WTC11 (cell line): ENCODE measurements at places on chromosomes 3 and 15.

DNA sequence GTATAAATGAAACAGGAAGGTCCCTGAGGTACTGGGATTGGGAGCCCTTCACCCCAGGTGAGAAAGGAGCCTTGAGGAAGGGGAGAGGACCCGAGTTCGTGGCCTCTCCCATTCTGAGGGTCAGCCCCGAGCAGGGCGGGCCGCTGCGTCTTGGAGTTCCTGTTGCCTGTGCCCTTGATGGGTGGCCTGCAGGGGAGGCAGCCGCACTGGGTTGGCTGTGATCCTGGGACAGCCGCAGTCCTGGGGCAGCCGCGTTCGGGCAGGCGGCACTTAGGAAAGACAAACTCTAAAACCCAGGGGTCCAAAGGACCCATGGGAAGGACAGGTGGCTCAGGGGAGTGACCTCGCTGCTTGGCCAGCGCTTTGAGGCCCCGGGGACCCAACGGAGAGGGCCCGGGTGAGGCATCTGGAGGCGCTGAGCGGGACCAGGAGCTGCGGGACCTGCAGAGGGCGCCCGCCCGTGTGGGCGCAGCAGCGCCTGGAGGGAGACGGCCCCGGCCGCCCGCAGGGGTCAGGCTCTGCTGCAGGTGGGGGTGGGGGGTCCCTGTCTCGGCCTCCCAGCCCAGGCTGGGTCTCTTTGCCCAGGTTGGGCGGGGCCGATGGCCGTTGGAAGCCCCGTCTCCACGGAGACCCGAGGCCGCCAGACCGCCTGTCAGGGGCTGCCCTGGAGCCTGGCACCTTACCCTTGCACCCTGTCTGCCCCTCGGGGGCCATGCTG is 65.1 kb downstream of the HMCES start:
- DNase-seq: peak; percentile 75

DNA sequence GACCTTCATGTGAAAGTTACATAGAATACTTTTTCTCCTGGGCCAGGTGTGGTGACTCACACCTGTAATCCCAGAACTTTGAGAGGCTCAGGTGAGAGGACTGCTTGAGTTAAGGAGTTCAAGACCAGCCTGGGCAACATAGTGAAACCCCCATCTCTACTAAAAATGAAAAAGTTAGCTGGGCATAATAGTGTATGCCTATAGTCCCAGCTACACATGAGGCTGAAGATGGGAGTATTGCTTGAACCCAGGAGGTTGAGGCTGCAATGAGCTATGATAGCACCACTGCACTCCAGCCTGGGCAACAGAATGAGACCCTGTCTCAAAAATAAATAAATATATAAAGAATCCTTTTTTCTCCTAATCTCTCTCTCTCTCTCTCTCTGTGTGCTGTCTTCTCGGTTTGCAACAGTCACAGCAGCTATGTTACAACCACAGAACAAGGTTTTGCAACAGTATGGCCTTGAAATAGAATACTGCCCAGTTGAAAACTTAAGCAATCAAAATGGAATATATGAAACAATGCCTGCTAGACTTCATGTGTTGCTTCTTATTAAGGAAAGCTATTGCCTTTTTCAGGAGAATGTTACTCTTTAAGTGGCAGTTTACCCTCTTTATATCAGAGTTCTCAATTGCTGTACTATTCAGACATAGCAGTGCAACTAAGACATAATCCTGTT is 12.3 kb upstream of the DENND4A start:
- DNase-seq: no peak

DNA sequence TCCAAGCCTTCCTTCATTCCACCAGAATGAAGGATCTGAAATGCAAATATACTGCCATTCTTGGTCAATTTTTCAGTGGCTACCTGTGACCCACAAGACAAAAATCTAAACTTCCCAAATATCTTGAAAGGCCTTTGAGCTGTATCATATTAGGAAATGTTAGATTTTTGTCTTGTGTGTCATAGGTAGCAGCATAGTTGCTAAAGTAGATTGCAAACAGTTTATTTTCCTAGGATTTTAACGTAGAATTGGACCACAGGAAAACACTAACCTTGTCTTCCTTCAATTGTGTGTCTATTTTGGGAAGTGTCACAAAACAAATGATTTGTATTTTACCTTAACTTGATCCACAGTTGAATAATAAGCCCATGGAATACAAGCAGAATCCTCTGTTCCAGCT is 42.4 kb downstream of the CP start:
- no peak for DNase-seq

DNA sequence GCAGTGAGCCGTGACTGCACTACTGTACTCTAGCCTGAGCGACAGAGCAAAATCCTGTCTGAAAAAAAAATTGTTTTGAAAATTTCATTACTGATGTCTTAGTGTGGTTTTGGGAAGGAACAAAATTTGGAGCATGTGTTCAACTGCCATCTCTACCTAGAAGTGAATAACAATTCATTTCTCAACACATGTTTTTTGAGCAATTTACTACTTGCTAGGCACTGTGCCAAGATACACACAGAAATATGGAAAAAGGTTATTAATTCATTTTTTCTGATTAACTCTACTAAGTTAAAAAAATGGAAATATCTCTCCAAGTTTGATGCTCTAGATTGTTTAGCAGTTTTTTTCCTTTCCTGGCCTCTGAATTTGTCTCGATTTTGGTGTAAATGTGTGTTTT is 5.2 kb upstream of the TCF12 start:
- DNase-seq: no peak
